Natural killer cell (primary cell): ENCODE measurements at places on chromosomes 1 and 21. TPM values are rescaled to one million over a fixed set of nuclear protein-coding genes. Genes with fewer than 3 reads are reported as not detected.

- H3K27me3 ChIP-seq, result no peaks in the 10 kb centered on the region
- no peaks in the 10 kb centered on the region for H3K4me1 ChIP-seq
- no peak overlapping the region for H3K27ac ChIP-seq
- H3K36me3 ChIP-seq, result peaks cover 12% of the 10 kb centered on the region
- no peak for DNase-seq
- H3K4me3 ChIP-seq, result no peak overlapping the region
These were observed 50.2 kb downstream of the SLC25A24 start for GRCh38 chr1:108149796-108150467.

DNA sequence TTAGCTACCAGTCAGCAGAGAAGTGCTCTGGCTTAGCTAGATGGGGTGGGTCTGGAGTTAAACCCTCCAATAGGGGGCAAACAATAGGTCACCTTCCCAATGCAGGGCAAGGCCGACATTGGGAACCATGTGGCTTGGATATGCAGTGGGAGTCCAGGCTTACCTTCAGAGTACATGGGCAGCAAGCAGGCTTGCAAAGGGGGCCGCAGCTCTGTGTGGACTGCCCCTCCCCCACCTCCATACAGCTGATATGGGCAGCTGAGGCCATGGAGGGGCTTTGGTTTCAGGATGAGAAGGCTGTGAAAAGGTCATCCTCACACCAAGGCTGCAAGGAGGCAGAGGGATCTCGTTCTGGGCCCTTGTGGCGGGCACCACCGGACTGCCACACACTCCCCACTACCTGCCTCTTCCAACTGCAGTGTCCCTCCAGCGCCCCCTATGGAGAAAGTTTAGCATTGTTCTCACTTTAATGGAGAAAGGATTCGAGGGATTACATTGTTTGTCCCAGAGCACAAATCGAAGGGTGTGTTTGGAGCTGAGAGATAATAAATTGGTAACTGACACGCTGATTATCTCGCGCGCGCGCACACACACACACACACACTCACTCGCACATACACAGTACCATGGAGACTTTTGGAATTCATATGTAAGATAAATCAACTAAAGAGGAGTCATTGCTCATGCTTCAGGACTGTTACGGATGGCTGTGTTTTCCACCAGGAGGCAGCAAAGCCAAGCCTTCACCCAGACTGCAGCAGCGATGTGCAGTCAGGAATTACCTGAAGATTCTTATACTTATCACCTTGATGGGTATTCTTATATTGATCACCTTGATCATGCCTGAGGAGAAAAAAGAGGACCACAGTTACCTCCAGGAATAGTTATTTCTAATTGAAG lies 7.0 kb upstream of the SMCP start:
- no peak for DNase-seq
- no peaks in the 10 kb centered on the region for H3K4me1 ChIP-seq
- no peak overlapping the region for H3K27ac ChIP-seq
- no peaks in the 10 kb centered on the region for H3K36me3 ChIP-seq

WNT3A gene
- total RNA-seq, result not detected

DNA sequence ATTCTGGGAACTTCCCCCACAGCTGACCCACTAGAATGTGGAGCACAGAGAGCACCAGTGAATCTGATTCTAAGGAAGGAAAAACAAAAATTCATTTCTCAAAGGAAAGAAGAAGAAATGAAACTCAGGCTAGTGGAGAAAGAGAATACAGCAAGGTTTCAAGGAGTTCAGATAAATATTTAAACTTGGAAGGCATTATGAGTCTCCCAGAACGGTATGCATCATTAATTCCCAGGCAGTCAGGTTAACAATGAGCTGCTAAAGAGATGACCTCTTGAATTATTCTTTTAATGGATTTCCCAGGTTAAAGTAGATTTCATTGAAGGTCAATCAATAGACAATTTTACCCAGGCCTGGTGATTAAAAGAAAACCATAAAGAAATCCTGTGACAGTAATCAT lies 103.6 kb upstream of the KAZN start:
- no peaks in the 10 kb centered on the region for H3K4me1 ChIP-seq
- H3K4me3 ChIP-seq, result no peak overlapping the region
- no peaks in the 10 kb centered on the region for H3K36me3 ChIP-seq
- no peak for DNase-seq
- no peak overlapping the region for H3K27ac ChIP-seq

- peaks cover 86% of the 10 kb centered on the region for H3K4me1 ChIP-seq
- H3K27ac ChIP-seq, result peak overlapping the region; percentile 76
- peak overlapping the region; percentile 95 for H3K4me3 ChIP-seq
- DNase-seq, result peak; percentile 30
- H3K36me3 ChIP-seq, result no peaks in the 10 kb centered on the region
These were observed 1.3 kb downstream of the ZBTB7B start for GRCh38 chr1:155003766-155004351.

GRCh38 chr1:214537219-214537618 lies 14.2 kb downstream of the PTPN14 start:
- H3K27ac ChIP-seq, result no peak overlapping the region
- no peaks in the 10 kb centered on the region for H3K27me3 ChIP-seq
- H3K4me1 ChIP-seq, result no peaks in the 10 kb centered on the region
- DNase-seq, result no peak
- no peaks in the 10 kb centered on the region for H3K36me3 ChIP-seq

DNA sequence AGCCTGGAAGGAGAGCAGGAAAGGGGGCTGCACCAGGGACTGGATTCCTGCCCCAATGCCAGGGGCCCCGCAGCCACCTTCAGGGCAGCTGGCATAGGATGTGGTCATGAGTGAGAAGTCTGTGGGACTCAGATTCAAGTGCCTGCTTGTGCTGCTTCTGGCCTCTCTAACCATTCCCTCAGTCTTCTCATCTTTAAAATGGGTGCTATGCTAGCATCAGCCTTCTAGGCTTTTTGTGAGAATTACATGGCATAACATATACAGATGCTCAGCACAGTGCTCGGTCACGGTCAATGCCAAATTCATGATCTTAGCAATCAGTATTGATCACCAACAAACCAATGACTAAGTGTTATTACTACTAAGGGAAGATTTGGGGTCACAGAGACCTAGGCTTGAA lies 23.5 kb downstream of the TRIM62 start:
- DNase-seq, result no peak
- H3K27ac ChIP-seq, result no peak overlapping the region
- H3K4me1 ChIP-seq, result no peaks in the 10 kb centered on the region
- no peaks in the 10 kb centered on the region for H3K27me3 ChIP-seq
- H3K4me3 ChIP-seq, result no peak overlapping the region

GRCh38 chr1:88698140-88698539 lies 14.1 kb downstream of the PKN2 start:
- no peaks in the 10 kb centered on the region for H3K27me3 ChIP-seq
- H3K4me3 ChIP-seq, result no peak overlapping the region
- no peaks in the 10 kb centered on the region for H3K4me1 ChIP-seq
- DNase-seq, result no peak

DNA sequence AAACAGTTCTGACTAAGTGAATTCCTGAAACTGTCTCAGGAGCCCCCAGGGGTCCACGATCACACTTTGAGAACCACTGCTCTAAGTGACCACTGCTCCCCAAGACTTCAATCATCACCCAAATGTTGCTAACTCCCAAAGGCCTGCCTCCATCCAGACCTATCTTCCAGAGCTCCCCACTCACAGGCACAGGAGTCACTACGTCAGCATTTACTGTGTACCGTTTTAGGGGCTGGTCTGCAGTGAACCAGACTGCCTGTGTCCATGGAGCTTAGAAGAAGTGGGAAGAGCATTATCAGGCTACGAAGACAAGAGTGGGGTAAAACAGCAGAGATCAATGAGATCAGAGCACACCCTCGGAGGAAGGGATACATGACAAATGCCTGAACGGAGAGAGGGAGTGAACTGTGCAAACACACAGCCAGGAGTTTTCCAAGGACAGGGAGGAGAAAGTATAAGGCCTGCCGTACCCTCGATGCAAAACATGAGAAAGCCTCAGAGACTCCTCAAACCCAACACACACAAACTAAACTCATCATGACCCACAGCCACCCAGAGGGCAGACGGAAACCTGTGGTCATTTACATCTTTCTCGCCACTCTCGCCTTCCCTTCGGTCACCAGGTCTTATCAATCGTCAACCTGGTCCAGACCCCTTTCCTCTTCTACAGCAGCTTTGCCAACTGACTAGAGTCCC lies 10.1 kb downstream of the GNB1 start:
- H3K4me1 ChIP-seq, result peaks cover 70% of the 10 kb centered on the region
- peaks cover 10% of the 10 kb centered on the region for H3K36me3 ChIP-seq
- DNase-seq, result no peak
- peak overlapping the region; percentile 38 for H3K27ac ChIP-seq
- no peaks in the 10 kb centered on the region for H3K27me3 ChIP-seq

GRCh38 chr21:16073586-16073985 lies 343.8 kb downstream of the USP25 start:
- no peak for DNase-seq
- H3K4me1 ChIP-seq, result no peaks in the 10 kb centered on the region
- H3K27ac ChIP-seq, result no peak overlapping the region
- no peaks in the 10 kb centered on the region for H3K36me3 ChIP-seq
- H3K27me3 ChIP-seq, result no peaks in the 10 kb centered on the region

DNA sequence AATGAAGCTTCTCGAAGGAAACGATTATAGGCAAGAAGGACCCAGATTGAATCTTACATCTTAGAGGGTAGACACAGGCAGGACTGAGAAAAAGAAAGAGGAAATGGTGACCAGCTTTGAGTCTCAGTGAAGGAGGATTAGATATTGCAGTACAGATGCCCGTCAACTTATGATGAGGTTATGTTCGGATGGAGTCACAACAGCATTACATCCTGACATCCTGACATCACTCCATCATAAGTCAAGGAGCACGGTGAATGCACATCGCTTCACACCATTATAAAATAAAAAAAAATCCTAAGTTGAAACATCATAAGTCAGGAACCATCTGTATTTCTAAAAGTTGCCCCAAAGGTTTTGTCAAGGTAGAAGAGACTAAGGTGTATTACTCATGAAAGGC lies 312.3 kb upstream of the PLXNA2 start:
- H3K4me3 ChIP-seq, result no peak overlapping the region
- no peak overlapping the region for H3K27ac ChIP-seq
- H3K4me1 ChIP-seq, result no peaks in the 10 kb centered on the region
- no peaks in the 10 kb centered on the region for H3K36me3 ChIP-seq
- DNase-seq, result no peak

CLCA4 gene
- total RNA-seq, result not detected

- peak; percentile 87 for DNase-seq
- no peak overlapping the region for H3K4me3 ChIP-seq
- no peaks in the 10 kb centered on the region for H3K36me3 ChIP-seq
These were observed 19.2 kb upstream of the CDK18 start for GRCh38 chr1:205484985-205485967.

GRCh38 chr1:39776400-39776713 lies 5.2 kb upstream of the OXCT2 start:
- peaks cover 16% of the 10 kb centered on the region for H3K4me1 ChIP-seq
- no peaks in the 10 kb centered on the region for H3K27me3 ChIP-seq
- DNase-seq, result no peak
- H3K27ac ChIP-seq, result peak overlapping the region; percentile 25

DNA sequence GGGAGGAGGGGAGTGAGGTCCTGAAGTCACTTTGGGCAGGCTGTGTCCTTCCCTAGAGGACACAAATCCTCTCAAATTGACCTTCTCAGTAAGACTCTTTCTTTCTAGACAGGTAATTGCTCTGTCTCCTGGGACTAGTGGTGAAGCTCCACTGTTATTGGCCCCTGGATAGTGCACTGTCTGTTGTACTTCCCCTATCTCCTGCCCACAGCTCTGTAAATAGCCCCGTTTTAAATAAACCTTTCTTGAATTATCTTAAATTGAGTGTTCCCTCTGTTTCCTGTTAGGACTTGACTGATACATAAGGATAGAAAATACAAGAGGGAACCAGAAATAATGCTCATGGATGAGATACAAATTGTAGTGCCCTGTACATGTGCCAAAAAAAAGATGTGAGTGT lies 229.5 kb upstream of the USP24 start:
- H3K36me3 ChIP-seq, result no peaks in the 10 kb centered on the region
- H3K4me3 ChIP-seq, result no peak overlapping the region
- no peak for DNase-seq

GRCh38 chr1:201760516-201760915 lies 68.4 kb upstream of the IPO9 start:
- no peaks in the 10 kb centered on the region for H3K36me3 ChIP-seq
- H3K27ac ChIP-seq, result no peak overlapping the region
- no peak for DNase-seq
- no peaks in the 10 kb centered on the region for H3K4me1 ChIP-seq

ACTA1 gene
- total RNA-seq, result not detected

DNA sequence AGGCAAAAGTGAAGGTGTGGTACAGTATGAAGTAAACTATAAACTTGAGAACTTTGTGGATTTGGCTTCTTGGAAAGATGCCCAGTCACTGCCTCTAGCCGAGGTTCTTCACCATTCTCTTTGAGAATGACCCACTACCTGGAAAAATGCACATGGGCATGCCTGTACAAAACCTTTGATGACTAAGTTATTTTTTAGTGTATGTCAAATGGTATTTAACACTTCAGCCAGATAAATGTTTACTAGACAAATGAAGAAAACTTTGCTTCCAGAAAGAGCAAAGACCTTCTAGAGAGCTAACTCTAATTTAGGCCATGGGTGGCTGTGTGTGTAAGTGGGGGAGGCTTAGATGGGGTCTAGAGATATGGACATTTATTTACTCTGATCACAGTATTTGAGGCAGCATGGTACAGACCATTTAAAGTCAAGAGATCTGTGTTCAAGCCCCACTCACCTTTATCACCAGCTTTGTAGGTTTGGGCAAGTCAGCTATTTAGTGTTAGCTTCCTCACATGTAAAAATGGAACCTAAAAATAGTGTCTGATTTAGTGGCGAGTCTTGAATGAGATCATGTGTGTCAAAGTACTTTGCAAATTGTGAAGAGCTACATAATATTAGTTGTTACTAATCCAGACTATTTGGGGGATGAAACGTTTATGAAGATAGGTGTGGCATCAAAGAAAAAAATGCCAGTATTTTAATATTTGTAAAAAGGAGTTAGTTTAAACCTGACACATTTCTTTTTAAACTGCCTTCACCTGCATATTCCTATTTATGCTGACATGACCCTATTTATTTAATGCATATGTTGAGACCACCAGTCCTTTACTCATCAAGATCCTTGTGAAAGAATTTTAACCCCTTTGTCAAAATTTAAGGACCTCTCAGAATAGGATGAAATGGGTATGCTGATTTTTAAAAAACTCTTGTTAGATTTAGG lies 20.2 kb downstream of the NFYC start:
- H3K4me1 ChIP-seq, result peaks cover 18% of the 10 kb centered on the region
- no peaks in the 10 kb centered on the region for H3K36me3 ChIP-seq
- DNase-seq, result no peak
- peak overlapping the region; percentile 92 for H3K27ac ChIP-seq
- H3K27me3 ChIP-seq, result no peaks in the 10 kb centered on the region
- no peak overlapping the region for H3K4me3 ChIP-seq

- H3K4me1 ChIP-seq, result no peaks in the 10 kb centered on the region
- H3K36me3 ChIP-seq, result no peaks in the 10 kb centered on the region
- no peak overlapping the region for H3K27ac ChIP-seq
These were observed 418.2 kb upstream of the NFIA start for GRCh38 chr1:60664086-60664625.

DNA sequence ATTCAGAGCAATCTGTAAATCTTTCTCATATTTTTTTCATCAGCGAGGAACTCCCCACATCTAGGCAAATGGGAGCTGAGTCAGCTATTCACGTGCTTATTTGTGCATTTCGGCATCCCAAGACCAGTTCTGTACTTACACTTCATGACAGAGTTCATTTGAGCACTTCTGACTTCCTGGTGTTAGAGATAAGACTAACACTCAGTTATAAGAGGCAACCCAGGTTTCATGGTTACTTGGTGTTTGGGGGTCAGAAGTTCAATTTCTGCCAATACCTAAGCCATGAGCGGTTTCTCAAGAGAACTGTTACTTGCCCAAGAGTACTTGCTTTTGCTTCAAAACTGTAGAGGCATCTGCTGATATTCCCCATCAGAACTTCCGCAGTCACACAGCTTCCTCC lies 24.1 kb upstream of the DESI2 start:
- no peaks in the 10 kb centered on the region for H3K4me1 ChIP-seq
- H3K4me3 ChIP-seq, result no peak overlapping the region
- no peaks in the 10 kb centered on the region for H3K36me3 ChIP-seq
- H3K27me3 ChIP-seq, result no peaks in the 10 kb centered on the region
- H3K27ac ChIP-seq, result no peak overlapping the region

F5 gene
- total RNA-seq, result 0.45 TPM
